Esophagus mucosa (tissue), 1 donor: ENCODE measurements at places on chromosomes 3 and 15.

GRCh38 chr15:64222573-64223366, 59.9 kb upstream of the PPIB start:
- ATAC-seq, result no peak

- ATAC-seq, result no peak
Measured at GRCh38 chr3:15113471-15113870, 14.5 kb upstream of the RBSN start.

DNA sequence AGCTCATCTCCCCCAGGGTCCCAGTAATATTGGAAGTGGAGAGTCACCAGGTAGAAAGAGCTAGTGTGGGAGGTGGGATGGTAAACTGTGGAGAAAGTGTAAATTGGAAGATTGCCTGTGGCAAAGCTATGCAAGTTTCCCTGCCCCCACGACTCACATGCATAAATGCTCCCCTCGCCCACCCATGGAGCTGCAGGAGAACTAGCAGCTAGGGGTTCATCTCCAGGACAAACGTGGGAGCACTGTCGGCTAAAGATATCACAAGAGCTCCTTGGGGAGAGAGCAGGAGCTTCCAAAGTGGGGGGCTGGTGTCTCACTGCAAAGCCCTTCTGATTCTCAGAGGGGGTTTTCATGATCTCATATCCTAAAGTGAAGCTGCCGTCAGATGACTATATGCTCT, 91.4 kb upstream of the PLCL2 start:
- no peak for ATAC-seq

GRCh38 chr3:40355410-40355809, 31.6 kb upstream of the ENTPD3 start:
- no peak for ATAC-seq

DNA sequence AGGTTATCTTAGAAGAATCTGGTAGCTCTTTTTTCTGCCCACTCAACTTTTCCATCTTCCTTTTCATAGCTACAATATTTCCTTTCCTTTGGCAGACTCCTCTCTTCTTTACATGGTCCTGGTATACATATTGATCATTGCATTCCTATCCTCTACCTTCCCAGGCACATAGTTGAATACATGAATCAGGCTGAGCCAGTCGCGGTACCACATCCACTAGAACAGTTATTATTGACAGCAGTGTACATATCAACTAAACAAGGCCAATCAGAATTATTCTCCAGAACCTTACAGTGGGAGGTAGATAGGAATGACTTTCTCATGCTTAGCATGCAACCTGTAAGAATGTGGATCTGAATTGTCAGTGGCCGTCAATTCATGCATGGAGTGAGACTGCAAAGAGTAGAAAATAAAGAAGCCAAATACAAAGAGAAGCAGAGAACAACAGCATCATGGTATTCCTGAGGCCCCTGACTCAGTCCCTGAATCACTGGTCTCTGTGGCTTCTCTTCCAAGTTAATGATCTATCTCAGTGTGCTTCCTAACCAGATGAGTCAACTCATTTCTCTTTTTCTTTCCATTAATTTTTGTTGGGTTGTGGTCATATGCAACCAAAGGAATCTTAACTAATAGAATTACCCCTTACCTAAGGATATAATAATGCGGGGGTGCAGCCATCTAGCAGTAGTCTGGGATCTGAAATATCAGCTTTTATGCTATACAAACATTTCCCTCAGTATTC, 60.9 kb upstream of the DCBLD2 start:
- no peak for ATAC-seq

DNA sequence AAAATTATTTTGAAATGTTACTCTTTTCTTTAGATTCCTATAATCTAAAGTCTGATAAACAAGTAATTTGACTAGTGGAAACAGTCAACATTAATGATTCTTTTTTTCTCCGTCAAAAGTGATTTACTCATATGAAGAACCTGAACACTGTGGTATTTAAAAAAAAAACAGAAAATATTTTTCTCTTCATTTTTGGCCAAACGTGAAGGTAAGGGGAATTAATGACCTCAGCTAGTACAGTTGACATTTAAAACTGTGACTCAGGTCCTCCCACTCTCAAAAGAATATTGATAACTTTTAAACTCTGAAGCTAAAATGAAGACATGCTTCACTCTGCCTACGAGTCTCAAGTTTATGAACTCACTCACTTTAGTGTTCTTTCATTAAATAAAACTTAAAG, 34.5 kb downstream of the TIGIT start:
- no peak for ATAC-seq

DNA sequence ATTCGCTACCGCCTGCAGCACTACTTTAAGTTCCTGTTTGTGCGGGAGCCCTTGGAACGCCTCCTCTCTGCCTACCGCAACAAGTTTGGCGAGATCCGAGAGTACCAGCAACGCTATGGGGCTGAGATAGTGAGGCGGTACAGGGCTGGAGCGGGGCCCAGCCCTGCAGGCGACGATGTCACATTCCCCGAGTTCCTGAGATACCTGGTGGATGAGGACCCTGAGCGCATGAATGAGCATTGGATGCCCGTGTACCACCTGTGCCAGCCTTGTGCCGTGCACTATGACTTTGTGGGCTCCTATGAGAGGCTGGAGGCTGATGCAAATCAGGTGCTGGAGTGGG, 995 bp downstream of the CHST14 start:
- peak; percentile 36 for ATAC-seq

- no peak for ATAC-seq
Measured at GRCh38 chr3:76212679-76213078, 427.3 kb upstream of the ZNF717 start.

DNA sequence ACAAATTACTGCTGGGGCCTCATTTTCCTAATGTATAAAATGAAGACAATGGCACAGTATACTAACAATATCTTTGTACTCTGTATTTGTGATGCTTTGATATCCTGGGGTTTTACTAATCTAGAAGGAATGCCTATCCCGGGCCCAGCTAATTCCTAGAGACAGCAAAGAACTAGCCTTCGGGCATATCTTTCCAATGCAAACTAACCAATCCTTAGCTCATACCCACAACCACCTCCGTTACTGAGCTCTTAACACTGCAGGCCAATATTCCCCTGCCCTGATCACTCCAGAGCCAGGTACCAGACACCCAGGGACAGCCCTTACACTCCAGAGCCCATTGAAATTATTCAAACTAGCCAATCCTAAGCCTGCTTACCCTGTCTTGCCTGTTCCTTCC, 309.0 kb downstream of the ULK4 start:
- no peak for ATAC-seq

DNA sequence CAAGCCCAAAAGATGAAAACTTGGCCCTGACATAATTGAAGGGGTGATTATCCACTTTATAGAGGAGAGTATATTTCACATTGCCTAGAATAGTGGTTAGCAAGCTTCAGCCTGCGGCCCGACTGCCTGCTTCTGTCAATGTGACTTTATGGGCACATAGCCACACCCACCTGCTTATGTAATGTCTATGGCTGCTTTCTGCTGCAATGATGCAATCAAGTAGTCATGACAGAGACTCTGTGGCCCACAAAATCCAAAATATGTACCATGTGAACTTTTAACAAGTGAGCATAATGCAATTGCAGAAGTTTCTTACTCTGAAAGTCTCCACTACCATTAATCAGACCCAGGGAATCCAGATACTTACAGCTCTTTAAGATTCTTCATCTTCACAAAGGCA, 103.1 kb downstream of the LRIG1 start:
- ATAC-seq, result peak; percentile 56

DNA sequence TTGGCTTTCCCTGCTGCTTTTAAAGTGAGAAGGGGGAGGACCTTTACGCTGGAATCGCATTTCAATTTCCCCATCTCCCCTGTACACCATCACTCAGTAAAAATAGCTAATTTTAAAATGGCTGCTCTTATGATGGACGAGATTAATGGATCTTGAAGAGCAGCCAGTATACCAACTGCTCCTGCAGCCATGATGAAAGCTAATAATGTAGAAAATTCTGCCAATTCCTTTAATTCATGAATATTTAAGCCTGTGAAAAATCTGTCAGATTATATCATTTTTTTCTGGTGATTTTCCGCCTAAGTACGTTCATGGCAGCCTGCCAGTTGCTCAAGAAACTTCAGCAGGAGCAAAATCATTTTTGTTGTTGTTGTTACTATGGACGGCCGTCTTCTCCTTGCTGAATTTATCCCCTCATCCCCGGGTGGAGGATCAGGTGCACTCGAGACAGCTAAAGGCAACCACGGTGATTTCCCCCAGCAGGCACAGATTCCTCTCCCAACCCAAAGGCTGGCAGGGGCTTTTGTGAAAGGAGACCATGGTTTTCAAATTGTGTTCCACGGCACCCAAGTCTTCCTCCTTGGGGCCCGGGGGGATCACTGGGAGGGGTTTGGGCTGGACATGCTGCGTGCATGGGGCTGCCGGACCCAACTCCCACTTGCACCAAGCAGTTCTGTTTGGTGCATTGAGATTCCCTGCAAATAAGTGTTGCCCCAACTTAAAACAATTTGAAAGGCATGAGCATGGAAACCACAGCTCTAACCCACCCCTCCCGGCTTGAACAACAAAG, 289.6 kb downstream of the UACA start:
- no peak for ATAC-seq

DNA sequence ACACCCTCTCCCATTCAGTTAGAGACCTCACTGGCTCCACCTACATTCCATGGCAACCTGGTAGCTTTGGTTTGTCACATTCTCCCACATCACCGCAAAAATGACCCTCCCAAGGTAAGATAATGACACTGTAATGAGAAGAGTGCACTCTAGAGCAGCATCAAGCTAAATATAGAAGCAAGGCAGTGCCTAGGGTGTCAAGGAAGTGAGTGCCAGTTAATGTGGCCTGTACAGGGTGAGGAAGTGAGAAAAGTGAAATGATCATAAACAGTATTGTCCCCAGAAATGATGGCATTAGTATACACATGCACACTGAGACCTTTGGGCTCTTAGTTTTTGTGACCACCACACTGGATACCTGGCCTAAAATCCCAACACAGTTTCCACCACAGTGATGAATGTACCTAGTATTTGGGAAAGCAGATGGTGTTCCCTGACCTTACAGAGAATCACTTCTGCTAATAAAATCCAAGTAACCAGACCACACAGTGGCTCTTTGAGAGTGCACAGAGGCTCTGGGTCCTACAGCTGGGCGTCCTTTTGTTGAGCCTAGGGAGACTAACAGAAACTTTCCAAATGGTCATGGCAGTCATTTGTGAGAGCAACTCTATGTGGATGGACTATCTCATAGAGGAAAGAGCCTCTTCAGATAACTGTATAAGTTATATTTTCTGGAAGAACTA, 106.6 kb downstream of the ARPP21 start:
- ATAC-seq, result no peak

DNA sequence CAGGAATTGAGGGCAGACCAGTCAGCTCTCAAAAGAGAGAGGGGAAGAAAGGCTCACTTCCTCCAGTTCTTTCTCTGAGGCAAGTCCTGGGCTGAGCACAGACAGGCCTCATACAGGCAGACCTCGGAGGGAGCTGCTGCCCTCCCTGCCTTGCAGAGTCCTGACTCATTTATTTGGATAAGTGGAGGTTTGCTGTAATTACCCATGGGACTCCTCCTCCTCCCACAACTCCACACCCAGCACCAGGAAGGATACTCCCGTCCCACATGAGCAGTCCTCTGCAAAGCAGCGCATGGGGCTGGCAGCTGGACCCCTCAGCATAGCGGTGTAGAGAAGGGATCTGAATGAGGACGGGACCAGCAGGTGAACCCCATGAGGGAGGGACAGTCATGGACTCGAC, 13.4 kb upstream of the SCN10A start:
- peak; percentile 73 for ATAC-seq

- no peak for ATAC-seq
Measured at GRCh38 chr3:80087767-80088166, 320.0 kb upstream of the ROBO1 start.

- peak; percentile 49 for ATAC-seq
Measured at GRCh38 chr3:143529018-143529478, 319.2 kb downstream of the SLC9A9 start.

DNA sequence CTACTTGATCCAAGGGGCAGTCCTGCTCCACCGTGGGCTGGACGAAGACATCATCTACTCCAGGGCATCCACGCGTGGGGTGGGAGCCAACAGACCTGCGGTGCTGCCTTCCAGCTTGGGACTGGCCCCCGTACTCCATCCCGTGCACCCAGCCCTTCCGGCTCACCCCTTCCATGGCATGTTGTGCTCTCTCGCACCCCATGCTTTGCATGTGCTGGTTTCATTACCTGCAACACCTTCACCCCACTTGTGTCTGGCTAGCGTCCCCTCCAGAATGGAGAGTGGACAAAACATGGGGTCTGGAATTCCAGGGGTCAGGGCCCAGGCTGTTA, 30.2 kb downstream of the SEMA7A start:
- peak; percentile 3 for ATAC-seq

DNA sequence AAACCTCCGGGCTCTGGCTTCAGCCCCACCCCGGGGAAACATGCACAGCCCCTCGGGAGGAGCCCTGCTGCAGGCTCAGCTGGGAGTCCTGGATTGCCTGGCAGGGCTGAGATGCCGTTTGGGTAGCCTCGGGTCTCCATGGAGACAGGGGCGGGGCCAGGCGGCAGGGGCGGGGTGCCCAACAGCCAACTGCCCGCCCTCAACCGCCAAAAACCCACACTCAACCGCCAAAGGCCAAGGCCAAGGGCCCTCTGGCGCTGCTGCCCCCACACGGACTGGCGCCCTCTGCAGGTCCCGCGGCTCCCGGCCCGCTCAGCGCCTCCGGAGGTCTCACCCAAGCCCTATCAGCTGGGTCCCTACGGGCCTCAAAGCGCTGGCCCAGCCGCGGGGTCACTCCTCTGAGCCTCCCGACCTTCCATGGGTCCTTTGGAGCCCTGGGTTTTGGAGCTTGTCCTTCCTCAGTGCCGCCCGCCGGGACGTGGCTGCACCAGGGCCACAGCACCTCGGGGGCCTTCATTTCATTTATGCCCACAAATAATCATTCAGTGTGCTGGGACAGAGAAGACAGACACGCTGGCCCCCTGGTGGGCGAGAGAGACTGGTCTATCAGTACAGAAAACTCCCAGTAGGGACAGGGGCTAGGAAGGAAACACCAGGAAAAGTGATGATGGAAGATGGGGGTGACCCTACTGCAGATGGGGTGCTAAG, 33.5 kb upstream of the ACAD9 start:
- ATAC-seq, result peak; percentile 76

DNA sequence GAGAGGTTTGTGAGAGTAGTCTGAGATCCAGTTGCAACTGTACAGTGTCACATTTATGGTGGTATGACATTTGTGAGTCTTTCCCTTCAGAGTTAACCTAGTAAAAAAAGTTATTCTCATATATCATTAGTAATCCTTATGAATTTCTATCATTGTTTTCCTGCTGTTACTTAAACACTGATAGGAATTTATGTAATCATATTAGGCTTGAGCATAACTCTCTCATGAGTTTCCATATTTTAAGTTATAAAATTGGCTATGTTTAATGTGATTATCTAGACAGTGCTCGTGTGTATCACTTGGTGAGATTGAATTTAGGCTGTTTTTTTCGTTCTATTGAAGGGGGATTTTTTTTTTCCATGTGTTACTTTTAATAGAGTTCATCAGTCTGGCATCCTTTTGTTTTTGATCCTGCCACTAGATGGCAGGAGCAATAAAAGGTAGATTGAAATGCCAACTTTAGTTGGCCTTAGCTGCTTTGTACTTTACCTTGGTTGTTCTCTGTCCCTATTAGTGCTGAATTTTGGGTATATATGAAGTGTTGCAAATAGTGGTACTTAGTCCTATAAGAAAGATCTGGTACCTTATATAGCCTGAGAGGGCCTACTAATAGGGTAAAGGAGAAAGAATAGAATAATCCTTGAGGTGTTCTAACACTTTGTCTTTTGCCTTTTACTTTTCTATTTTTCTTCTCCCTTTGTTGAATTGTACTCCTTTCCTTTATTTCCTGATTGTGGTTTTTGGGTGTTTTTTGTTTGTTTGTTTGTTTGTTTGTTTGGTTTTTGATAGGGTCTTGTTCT, 17.9 kb downstream of the STT3B start:
- ATAC-seq, result peak; percentile 29

GRCh38 chr3:115831864-115832263, 208.6 kb downstream of the GAP43 start:
- ATAC-seq, result no peak
